ENCODE measurements at places on chromosomes 3 and 15.

GRCh38 chr3:172106989-172107388 is 67.6 kb downstream of the FNDC3B start:
- DNase-seq, result peak; percentile 78

GRCh38 chr3:143150071-143150470 is 30.5 kb downstream of the CHST2 start:
- DNase-seq, result no peak

DNA sequence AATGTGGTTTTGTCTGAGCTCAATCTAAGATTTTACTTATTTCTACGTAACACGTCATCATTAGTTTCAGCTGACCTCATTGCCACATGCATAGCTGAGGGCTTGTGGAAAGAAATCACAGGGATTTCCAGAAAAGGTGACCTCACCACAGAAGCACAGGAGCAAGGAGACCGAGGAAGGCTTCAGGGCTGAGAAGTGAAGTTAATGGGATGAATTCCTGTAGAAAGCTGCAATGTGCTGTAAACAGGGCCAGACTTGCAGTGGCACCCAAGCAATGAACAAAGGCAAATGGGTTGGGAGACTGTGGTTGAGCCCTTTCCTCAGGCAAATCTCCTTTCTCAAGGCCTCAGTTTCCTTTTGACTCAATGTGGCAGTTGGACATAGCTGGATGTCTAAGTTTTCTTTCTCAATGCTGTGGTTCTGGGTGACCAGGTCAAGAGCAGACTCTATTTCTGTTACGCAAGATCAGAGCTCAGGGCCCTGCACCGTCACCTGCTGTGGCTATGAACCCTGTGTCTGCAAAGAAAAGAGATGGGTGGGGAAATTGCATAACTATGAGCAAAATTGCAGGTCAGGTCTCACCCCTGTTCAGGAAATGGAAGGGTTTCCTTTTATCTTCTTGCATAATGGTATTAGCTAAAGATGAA is 252.2 kb upstream of the TBL1XR1 start:
- no peak for DNase-seq

GRCh38 chr3:9496893-9497292 is 56.7 kb downstream of the LHFPL4 start:
- DNase-seq, result no peak

DNA sequence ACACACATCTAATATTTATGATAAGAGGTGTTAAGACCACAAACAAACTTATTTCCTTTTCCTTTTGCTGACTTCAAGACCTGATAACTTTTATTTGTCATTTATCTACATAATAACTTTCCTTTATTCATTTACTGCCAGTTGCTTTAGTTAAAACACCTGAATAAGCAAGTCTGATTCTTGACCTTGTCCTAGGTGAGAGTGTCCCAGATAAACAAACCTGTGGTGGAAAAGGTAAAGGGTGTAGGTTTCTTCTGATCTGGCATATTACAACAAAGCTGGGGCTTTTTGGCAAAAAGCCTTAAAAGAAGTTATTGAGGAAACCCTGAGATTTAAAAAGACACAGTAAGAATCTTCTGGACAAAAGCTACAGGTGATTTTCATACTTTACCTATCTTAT is 191.5 kb downstream of the ZBBX start:
- no peak for DNase-seq

GRCh38 chr3:9230596-9230995 is 18.9 kb downstream of the SRGAP3 start:
- DNase-seq, result no peak
